ENCODE measurements at places on chromosomes 3 and 15.

GRCh38 chr3:51075221-51075775 lies 309.8 kb upstream of the MANF start:
- no peak for DNase-seq

DNA sequence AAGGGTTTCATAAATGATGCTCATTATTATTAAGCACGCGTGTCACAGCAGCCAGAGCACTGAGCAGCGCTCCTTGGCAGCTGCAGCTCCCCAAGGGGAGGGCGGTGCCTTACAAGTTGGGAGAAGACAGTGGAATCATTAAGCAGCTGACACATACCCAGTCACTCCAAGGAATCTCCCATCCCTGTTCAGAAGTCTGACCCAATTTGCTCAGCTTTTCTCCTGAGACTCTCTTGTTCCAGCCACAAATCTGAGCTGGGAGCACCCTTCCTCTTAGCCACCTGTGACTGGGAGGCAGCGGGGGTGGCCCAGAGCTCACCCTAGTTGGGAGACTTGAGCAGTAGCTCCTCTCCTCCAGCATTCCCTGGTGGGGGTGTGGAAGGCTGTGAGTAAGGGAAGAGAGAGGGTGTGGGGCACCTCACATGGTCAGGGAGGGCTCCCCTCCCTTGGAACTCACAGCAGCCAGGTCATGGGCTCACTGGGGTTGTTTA lies 64.3 kb downstream of the DUT start:
- DNase-seq = no peak

DNA sequence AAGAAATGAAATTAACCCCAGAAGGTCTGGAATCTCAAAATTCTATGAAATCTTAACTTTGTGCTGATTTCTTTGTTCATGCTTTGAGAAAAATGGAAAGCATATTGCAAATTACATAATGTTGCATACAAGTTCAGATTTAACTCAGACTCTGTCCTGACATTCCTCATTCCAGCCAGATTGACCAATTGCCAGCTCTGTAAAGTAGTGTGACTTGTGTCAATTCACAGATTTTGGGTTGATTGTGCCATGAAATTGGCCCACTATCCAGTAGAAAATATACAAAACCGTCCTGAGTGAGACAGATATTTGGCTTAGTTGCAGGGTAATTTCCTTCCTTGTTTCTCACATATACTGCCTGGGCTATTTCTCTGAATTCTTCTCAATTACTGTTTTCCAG lies 1312.6 kb downstream of the ROBO1 start:
- no peak for DNase-seq

- DNase-seq = no peak
These were observed 44.8 kb upstream of the UMPS start for GRCh38 chr3:124685481-124685880.

Measured in stimulated activated CD4-positive, alpha-beta T cell treated with anti-CD3 and anti-CD28 coated beads, Interleukin-4, amount 100 ng/mL, for 4 hours (primary cell).